ENCODE measurements at places on chromosomes 6 and 20. TPM values are rescaled to one million over a fixed set of nuclear protein-coding genes. Genes with fewer than 3 reads are reported as not detected.

- peaks cover 26% of the 10 kb centered on the region for H3K4me1 ChIP-seq
- H3K4me3 ChIP-seq = no peak overlapping the region
- no peaks in the 10 kb centered on the region for H3K27me3 ChIP-seq
- peaks cover 18% of the 10 kb centered on the region for H3K36me3 ChIP-seq
Observed at GRCh38 chr6:41644297-41644879, 6.1 kb downstream of the MDFI start.

- H3K27me3 ChIP-seq = no peaks in the 10 kb centered on the region
- peak overlapping the region; percentile 85 for H3K27ac ChIP-seq
- H3K4me1 ChIP-seq = peaks cover 8% of the 10 kb centered on the region
Observed at GRCh38 chr6:26473429-26473757, 15.6 kb downstream of the BTN2A1 start.

DNA sequence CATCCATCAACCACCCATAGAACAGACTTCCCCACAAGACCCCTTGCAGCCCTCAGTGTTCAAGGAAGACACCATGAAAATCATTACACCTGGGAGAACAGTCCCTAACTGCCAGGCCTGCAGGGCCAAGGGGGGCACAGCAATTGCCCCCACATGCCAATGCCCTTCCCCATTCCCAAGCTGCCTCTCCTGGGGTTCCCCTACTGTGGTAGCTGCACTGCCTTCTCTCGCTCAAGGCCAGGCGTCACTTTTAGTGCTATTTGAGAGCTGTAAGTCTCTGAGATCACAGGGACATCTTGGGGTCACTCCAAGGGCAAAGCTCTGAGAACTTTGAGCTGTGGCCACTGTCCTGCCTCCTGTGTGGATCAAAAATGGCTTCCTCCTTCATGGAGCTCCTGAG, 6.0 kb upstream of the ACSS1 start:
- no peak for DNase-seq
- H3K27me3 ChIP-seq = peaks cover 88% of the 10 kb centered on the region
- no peak overlapping the region for H3K4me3 ChIP-seq
- H3K4me1 ChIP-seq = no peaks in the 10 kb centered on the region

- no peak overlapping the region for H3K27ac ChIP-seq
- no peaks in the 10 kb centered on the region for H3K27me3 ChIP-seq
- no peak overlapping the region for H3K4me3 ChIP-seq
- H3K4me1 ChIP-seq = no peaks in the 10 kb centered on the region
Observed at GRCh38 chr20:15512916-15513315, 1060.3 kb downstream of the KIF16B start.

DNA sequence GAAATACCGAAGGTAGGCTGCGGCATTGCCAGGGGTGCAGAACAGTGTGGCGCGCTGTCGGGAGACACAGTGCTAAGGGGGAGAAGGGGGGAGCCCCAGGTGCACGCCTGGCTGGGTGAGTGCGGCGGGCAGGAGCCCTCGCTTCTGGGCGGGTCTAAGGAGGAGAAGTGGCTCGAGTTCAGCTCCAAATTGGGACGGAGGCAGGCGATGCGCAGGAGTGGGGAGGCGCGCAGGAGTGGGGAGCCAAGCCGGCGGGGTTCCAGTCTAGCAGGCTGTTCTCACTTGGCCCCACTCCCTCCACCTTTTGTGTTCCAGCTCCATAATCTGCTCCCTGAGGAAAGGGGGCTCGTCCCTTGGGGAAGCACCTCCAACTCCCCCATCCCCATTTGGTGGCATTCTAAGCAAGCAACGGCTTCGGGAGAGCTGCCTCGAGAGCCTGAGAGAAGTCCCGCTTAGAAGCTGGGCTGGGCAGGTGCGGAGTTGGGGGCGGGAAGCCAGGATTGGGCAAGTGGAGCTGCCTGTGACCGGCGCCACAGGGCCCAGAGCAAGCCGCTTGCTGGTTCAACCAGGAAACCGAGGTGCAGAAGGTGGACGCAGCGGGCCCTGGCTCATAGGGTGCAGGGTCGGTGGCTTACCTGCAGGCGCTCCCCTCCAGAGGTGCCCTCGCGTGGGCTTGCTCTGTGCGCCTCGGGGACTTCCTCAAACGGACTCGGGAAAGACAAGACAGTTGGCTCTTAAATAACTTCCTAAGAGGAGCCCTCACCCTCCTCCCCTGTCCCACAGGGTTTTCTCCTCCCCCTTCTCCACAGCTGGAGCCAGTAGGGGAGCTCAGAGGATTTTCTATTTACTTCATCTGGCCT, at the start of gene F13A1:
Gene F13A1, minus strand, starts transcription at position 711 of the 860 bp plus-strand sequence. CDS start 1,998 bp downstream, outside the sequence.
- H3K4me3 ChIP-seq = peak within 1 kb of the TSS; percentile 6
- H3K4me1 ChIP-seq = peaks cover 36% of the 10 kb centered on the region
- peaks cover 11% of the 10 kb centered on the region for H3K27me3 ChIP-seq

DNA sequence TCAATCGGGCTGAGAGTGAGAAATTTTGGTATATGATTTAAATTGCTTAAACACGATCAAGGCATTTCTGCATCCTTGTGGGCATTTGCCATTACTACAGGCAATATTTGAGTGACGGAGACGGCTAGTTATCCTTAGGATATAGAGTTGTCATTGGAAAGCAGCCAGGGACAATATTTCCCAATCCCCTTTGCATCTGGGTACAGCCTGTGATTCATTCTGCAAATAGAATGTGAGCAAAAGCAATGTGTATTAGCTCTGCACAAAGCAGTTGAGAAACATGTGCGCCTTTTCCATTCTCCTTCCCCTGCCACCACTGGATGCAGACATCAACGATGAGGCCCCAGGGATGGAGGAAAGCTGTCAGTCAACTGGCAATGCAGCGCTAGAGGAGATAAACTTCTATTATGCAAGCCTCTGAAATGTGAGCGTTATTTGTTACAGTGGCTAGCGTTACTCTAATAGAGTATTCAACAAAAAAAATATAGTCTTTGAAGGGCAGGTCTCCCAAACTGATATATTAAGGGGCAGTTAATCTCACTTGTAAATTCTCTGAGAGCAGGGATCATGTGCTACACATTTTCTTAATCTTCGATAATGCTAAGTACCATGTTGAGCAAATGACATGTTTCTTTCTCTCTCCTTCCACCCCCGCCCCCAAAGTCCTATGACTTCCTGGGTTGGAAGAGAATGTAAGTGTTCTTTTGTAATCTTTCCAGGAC, 37.1 kb upstream of the NCOA3 start:
- no peak for DNase-seq
- no peak overlapping the region for H3K4me3 ChIP-seq
- no peaks in the 10 kb centered on the region for H3K36me3 ChIP-seq
- H3K4me1 ChIP-seq = no peaks in the 10 kb centered on the region

GRCh38 chr6:37134396-37135191, 35.4 kb upstream of the PIM1 start:
- no peaks in the 10 kb centered on the region for H3K36me3 ChIP-seq
- H3K27me3 ChIP-seq = no peaks in the 10 kb centered on the region
- H3K27ac ChIP-seq = peak overlapping the region; percentile 2
- peak; percentile 93 for DNase-seq
- H3K4me3 ChIP-seq = no peak overlapping the region
- peaks cover 45% of the 10 kb centered on the region for H3K4me1 ChIP-seq

DNA sequence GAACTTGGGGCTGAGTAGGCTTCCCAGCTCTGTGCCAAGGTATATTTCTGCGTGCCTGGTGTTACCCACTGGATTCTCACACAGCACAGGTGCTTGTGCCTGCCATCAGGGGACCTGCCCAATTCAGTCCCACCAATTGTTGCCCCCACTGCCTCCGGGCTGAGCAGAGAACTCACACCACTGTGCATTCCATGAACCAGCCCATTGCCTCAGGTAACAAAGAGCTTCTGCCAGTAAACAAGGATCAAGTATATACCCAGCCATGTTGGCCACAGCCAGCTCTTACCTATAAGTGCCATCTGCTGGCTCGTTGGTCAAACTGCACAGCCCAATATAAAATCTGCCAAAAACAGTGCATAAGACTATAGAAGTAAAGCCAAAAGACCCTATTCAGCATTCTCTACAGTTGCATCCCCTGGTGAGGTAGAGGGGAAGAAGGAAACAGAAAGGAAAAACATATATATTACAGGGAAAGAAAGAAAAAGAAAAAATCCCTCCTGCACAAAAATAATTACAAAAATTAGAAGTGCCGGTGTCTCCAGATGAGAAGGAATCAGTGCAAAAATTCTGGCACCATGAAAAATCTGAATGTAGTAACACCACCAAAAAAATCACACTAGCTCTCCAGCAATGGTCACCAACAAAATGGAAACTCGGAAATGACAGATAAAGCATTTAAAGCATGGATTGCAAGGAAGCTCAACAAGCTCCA, 241.4 kb downstream of the IBTK start:
- H3K27me3 ChIP-seq = no peaks in the 10 kb centered on the region
- no peak overlapping the region for H3K4me3 ChIP-seq
- DNase-seq = peak; percentile 32
- no peak overlapping the region for H3K27ac ChIP-seq

DNA sequence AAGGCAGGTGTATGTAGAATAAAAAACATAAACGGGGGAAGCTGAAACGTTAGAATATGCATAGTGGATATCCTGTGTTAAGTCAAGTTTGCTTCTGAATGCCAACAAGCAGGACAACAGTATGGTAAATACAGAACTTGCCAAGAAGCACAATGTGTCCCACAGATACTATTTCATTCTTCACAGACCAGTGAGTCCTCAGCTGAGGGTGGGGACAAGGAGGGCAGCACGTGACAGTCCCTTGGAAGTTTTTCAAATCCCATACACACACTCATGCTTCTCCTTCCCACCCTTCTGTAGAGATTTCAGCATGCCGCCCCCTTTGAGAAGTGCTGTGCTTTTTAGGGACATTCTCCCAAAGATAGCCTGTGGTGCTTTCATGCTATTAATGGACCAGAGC, 268.5 kb upstream of the ECI2 start:
- no peaks in the 10 kb centered on the region for H3K36me3 ChIP-seq
- no peaks in the 10 kb centered on the region for H3K27me3 ChIP-seq
- no peak for DNase-seq
- peaks cover 9% of the 10 kb centered on the region for H3K4me1 ChIP-seq
- no peak overlapping the region for H3K4me3 ChIP-seq

DNA sequence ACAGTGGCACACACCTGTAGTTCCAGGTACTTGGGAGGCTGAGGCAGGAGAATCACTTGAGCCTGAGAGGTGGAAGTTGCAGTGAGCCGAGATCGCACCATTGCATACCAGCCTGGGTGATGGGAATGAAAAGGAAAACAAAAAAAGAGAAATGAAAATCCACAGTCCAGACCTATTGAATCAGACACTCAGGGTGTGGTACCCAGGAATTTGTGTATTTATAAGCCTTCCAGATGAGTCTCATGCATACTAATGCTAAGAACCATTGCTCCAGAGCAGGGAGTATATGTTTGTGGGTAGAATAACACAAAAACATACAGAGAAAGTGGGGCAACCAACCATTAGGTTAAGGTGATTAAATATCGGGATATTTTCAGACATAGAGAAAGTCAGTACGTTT, 36.1 kb upstream of the PLCB4 start:
- no peak overlapping the region for H3K4me3 ChIP-seq
- no peak for DNase-seq
- H3K36me3 ChIP-seq = no peaks in the 10 kb centered on the region
- no peaks in the 10 kb centered on the region for H3K4me1 ChIP-seq

- no peak overlapping the region for H3K4me3 ChIP-seq
- no peaks in the 10 kb centered on the region for H3K27me3 ChIP-seq
- no peaks in the 10 kb centered on the region for H3K36me3 ChIP-seq
- no peak overlapping the region for H3K27ac ChIP-seq
- peak; percentile 78 for DNase-seq
- peaks cover 15% of the 10 kb centered on the region for H3K4me1 ChIP-seq
Observed at GRCh38 chr6:21163110-21163837, 430.3 kb upstream of the SOX4 start.

GRCh38 chr6:87944541-87944954, 103.1 kb upstream of the SPACA1 start:
- no peak overlapping the region for H3K27ac ChIP-seq
- no peak overlapping the region for H3K4me3 ChIP-seq
- H3K36me3 ChIP-seq = no peaks in the 10 kb centered on the region
- H3K4me1 ChIP-seq = peaks cover 8% of the 10 kb centered on the region
- no peaks in the 10 kb centered on the region for H3K27me3 ChIP-seq
- DNase-seq = peak; percentile 38

DNA sequence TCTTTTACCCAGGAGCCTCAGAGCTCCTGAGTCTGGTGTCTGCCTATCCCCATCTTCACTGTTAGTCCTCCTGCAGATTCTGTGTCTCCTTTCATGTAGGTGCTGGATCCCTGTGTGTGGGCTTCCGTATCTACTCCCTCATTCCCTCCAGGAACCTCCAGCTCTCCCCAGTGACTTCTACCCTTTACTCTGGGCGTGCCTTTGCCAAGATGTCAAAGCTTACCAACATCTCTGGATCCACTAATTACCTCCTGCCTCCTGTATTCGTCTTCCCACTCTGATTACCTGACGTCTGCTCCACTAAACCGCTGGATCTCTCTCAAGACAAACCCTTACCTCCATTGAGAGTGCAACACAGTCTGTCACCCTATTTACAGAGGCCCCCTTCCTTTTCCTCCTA, 2.2 kb upstream of the C6orf136 start:
- H3K27me3 ChIP-seq = no peaks in the 10 kb centered on the region
- DNase-seq = no peak
- H3K4me1 ChIP-seq = peaks cover 7% of the 10 kb centered on the region
- H3K36me3 ChIP-seq = peaks cover 14% of the 10 kb centered on the region
- peak overlapping the region; percentile 54 for H3K27ac ChIP-seq
- H3K4me3 ChIP-seq = no peak overlapping the region

DNA sequence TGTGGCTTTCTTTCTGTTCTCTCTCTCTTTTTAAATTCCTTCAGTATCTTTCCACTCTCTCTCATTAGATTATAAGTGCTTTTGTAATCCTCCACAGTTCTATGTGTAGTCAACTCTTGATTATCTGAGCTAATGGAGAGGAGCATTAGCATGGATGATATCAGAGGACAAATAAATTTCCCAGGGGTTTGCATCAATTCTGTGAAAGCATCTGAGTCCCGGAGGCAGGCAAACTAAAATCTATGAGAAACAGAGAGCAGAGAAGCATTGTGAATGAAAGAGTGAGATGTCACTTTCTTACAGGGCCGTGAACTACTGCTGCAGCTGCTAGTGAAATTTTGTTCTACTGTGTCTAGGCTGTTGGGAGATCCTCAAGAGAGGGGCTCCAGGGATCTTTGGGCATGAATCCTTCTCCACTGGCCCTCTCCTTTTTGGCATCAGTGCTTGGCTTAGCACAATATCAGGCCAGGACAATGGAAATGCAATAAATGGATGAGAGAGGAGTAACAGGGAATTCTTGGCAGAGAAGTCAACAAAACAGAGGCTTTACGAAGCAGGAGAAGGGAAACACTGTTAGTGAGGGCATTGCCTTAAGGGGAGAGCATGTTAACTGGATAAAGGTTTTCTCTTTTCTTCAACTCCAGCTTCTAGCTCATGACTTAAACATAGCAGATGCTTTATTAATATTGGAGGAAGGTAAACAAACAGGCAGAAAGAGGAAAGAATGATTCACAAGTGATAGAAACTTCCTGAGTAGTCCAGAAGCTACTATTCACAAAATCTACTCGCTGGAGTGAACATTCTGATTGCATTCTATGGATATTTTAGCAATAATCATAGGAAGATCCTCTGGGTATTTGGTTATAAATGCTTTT, 847.0 kb upstream of the MAP3K7 start:
- H3K27ac ChIP-seq = no peak overlapping the region
- no peaks in the 10 kb centered on the region for H3K27me3 ChIP-seq
- no peak for DNase-seq
- H3K4me1 ChIP-seq = peaks cover 6% of the 10 kb centered on the region
- no peak overlapping the region for H3K4me3 ChIP-seq
- no peaks in the 10 kb centered on the region for H3K36me3 ChIP-seq

SOBP gene
- 30.8 TPM for total RNA-seq

BTN1A1 gene
- total RNA-seq = not detected

TPD52L1 gene
- 72.8 TPM for total RNA-seq

OR2W1 gene
- total RNA-seq = not detected

MAS1 gene
- not detected for total RNA-seq

CD40 gene
- 0.42 TPM for total RNA-seq
